WTC11 (cell line): ENCODE measurements at places on chromosomes 12 and 14. TPM values are rescaled to one million over a fixed set of nuclear protein-coding genes. Genes with fewer than 3 reads are reported as not detected.

The CELA1 gene
- not detected in 3 replicates for total RNA-seq

- H3K4me1 ChIP-seq, result peaks cover 38% of the 10 kb centered on the region
- H3K27ac ChIP-seq, result no peak overlapping the region
- no peaks in the 10 kb centered on the region for H3K36me3 ChIP-seq
- H3K4me3 ChIP-seq, result peak overlapping the region; percentile 87
- no peak for DNase-seq
- H3K27me3 ChIP-seq, result peaks cover 51% of the 10 kb centered on the region
Observed at GRCh38 chr12:48812389-48812788, 5.9 kb upstream of the CACNB3 start.

- H3K4me1 ChIP-seq, result 0 out of 2 replicates have a peak, but pooled peaks cover 5% of the 10 kb centered on the region
- H3K4me3 ChIP-seq, result no peak overlapping the region
- H3K36me3 ChIP-seq, result no peaks in the 10 kb centered on the region
Observed at GRCh38 chr14:63345826-63346225, 27.1 kb upstream of the GPHB5 start.

The SIX6 gene
- 0.07 TPM in 1 of 3 replicates, not detected in the others for total RNA-seq

GRCh38 chr12:101110866-101111265 lies 99.2 kb downstream of the SLC5A8 start:
- no peak overlapping the region for H3K27ac ChIP-seq
- H3K36me3 ChIP-seq, result no peaks in the 10 kb centered on the region
- H3K27me3 ChIP-seq, result no peaks in the 10 kb centered on the region
- no peak overlapping the region for H3K4me3 ChIP-seq
- DNase-seq, result no peak

DNA sequence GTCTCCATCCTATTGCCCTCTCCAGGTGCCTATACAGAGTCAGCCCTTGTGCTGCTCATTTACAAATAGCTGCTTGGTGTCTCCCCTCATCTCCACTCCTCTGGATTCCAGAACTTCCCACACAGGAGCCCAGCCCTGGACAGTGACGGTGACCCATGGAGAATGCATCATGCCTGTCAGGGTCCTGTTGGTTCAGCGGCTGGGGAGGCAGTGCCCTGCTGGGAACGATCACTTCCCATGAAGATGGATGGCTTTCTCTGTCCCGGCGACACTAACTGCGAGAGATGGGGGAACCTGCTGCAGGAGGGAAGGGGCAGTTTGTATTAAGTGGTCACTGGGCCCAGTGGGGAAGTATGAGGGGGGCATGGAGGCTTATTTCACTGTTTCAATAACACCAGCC lies 395.0 kb upstream of the TBX3 start:
- DNase-seq, result no peak
- H3K27ac ChIP-seq, result no peak overlapping the region
- no peaks in the 10 kb centered on the region for H3K36me3 ChIP-seq
- H3K27me3 ChIP-seq, result no peaks in the 10 kb centered on the region; the same call in none of the 2 replicates

DNA sequence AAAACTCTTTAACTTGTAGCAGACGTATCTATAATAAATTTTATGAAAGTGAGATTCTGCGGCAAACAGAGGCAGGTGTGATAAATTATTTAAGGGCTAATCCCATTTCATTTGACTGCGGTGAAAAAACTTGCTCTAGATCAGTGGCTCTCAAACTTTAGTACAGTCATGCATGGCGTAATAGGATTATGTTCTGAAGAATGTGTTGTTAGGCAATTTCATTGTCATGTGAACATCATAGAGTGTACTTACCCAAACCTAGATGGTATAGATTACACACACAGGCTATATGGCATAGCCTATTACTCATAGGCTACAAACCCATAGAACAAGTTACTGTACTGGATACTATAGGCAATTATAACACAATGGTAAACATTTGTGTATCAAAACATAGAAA lies 83.7 kb downstream of the HEATR5A start:
- H3K27ac ChIP-seq, result no peak overlapping the region
- DNase-seq, result no peak
- no peaks in the 10 kb centered on the region for H3K4me1 ChIP-seq
- H3K27me3 ChIP-seq, result no peaks in the 10 kb centered on the region
- no peak overlapping the region for H3K4me3 ChIP-seq

DNA sequence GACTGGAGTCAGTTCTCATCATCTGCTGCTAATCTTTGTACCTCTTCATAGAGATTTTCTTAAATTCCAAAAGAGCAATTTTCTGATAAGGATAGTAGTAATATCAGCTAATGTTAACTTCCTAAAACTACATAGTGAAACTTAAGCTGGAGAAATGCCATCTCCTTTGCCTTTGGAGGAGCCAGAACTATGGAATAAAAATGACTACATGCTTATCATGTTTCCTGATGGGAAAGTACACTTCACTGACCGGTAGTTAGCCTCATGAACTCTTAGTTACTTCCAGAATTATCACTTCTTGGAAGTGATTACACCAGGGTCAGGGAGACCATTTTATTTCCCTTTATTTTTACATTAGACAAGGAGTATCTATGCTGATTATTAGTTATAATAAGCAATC lies 1222.1 kb upstream of the TMEM132C start:
- no peak for DNase-seq
- H3K4me1 ChIP-seq, result no peaks in the 10 kb centered on the region
- no peak overlapping the region for H3K27ac ChIP-seq

GRCh38 chr14:52923902-52924575 lies 26.8 kb downstream of the FERMT2 start:
- H3K4me3 ChIP-seq, result no peak overlapping the region; the same call in 1 of the 2 replicates
- peak overlapping the region; percentile 73 for H3K27ac ChIP-seq
- no peak for DNase-seq
- H3K36me3 ChIP-seq, result peaks cover 2% of the 10 kb centered on the region; the same call in 1 of the 2 replicates
- peaks cover 63% of the 10 kb centered on the region for H3K4me1 ChIP-seq

DNA sequence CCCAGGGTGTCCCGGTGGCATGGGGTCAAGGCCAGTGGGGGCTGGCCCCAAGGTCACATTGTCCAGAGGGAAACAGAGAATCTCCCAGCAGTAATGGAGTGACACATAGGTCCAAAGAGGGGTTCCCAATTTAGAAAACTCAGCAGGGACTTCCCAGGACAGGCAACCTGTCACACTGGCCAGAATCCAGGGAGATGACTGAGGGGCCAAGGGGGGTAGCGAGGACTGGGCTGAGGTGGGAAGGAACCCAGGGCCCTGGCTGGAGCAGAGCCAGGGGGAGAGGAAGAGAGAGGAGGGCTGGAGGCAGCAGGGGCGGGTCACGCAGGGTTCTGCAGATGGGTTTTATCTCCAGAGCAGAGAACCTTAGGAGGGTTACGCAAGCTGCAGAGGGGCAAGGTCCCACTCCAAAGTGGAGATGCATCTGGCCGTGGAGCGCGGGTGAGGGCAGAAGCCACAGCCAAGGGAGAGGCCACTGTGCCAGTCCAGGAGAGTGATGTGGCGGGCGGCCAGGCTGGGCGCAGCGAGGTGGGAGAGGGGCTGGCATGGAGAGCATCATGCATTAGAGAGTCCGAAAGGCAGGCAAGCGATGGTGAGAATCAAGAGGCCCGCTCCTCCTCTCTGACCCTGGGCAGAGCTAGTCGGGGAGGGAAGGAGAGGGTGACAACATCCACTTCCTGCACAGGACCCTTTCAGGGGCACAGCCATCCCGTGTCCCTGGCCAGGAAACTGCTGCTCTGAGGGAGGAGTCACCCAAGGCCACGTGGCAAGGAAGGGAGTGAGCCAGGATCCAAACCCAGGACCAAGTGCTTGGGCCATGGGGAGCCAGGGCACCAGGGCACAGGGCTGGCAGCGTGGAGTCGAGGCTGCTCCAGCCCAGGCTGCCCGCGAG lies 29.0 kb downstream of the NCOR2 start:
- H3K36me3 ChIP-seq, result peaks cover 21% of the 10 kb centered on the region
- no peak overlapping the region for H3K4me3 ChIP-seq
- no peak for DNase-seq
- peaks cover 44% of the 10 kb centered on the region for H3K4me1 ChIP-seq
- peak overlapping the region; percentile 63 for H3K27ac ChIP-seq

- H3K27ac ChIP-seq, result no peak overlapping the region
- no peaks in the 10 kb centered on the region for H3K4me1 ChIP-seq
- DNase-seq, result no peak
- peaks cover 2% of the 10 kb centered on the region; the same call in 1 of the 2 replicates for H3K27me3 ChIP-seq
- no peak overlapping the region for H3K4me3 ChIP-seq
Observed at GRCh38 chr12:52558781-52559445, 6.0 kb upstream of the KRT71 start.

DNA sequence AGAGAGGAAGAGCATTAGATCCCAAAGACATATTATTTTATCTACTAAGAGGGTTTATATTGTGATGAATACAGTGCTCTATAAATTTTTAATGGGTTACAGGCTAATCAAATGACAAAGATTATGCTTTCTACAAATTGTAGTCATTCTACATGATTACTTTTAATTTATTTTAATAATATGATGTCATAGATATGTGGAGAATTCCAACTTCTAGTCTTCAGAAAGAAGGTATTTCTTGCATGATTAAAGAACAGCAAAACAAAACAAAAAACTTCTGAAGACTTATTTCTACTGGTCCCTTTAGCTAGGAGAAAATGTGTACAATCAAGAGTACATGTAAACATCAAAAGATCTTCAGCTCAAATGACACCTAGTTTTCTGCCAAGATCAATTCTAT lies 71.5 kb upstream of the FOXG1 start:
- no peak overlapping the region for H3K27ac ChIP-seq
- no peak for DNase-seq
- no peaks in the 10 kb centered on the region; the same call in none of the 2 replicates for H3K27me3 ChIP-seq
- H3K36me3 ChIP-seq, result no peaks in the 10 kb centered on the region

The C1QL4 gene
- total RNA-seq, result 0.92 to 1.2 TPM (median 1.2 TPM) in 3 replicates

The LGR5 gene
- 0.09 to 0.55 TPM (median 0.17 TPM) in 3 replicates for total RNA-seq

The GALNT16 gene
- total RNA-seq, result 3.0 to 4.5 TPM (median 3.8 TPM) in 3 replicates

DNA sequence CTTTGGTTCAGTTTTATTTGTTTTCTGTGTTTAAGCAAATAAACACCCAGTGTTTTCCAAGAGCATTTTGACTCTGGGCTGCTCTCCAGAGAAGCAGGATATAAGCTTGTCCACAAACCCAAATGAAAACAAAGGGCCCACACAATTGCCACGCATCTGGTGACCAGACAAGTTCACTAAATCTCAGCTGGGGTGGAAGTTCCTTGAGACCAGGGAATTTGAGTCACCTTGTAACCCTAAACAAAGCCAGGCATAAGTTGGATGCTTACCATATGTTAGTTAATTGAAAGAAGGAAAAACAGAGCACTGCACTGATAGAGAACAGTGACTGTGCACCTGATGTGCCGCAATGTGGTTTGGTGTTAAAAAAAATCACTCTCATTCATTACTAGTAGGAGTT lies 1.6 kb upstream of the TXNRD1 start:
- peaks cover 4% of the 10 kb centered on the region; the same call in 1 of the 2 replicates for H3K4me1 ChIP-seq
- H3K36me3 ChIP-seq, result no peaks in the 10 kb centered on the region
- peaks cover 26% of the 10 kb centered on the region for H3K27me3 ChIP-seq
- H3K4me3 ChIP-seq, result no peak overlapping the region
- no peak overlapping the region for H3K27ac ChIP-seq

GRCh38 chr12:116160231-116160630 lies 117.3 kb downstream of the MED13L start:
- H3K4me3 ChIP-seq, result no peak overlapping the region
- peaks cover 46% of the 10 kb centered on the region for H3K4me1 ChIP-seq
- H3K27me3 ChIP-seq, result no peaks in the 10 kb centered on the region
- no peak overlapping the region for H3K27ac ChIP-seq
- no peak for DNase-seq

DNA sequence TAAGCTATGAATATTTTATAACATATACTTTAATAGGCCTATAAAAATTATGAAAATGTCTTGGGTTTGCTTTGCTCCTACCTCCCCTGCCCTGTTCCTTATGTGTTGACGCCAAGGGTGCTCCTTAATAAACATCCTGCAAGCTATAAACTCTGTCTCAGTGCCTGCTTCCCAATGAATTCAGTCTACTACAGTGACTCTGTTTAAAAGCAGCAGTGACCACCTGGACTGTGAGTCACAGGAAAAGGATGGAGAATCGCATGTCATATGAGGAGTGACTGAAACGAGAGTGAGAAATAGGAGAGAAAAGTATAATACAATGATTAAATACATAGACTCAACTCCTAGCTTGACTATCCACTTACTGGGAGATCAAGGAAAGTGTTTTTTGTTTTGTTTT lies 41.1 kb upstream of the CFAP54 start:
- H3K36me3 ChIP-seq, result no peaks in the 10 kb centered on the region
- no peaks in the 10 kb centered on the region for H3K4me1 ChIP-seq
- H3K4me3 ChIP-seq, result no peak overlapping the region
- DNase-seq, result no peak
